ENCODE measurements at places on chromosomes 12 and 14. TPM values are rescaled to one million over a fixed set of nuclear protein-coding genes. Genes with fewer than 3 reads are reported as not detected.

- no peak overlapping the region for H3K27ac ChIP-seq
- DNase-seq = peak; percentile 18
- H3K36me3 ChIP-seq = no peaks in the 10 kb centered on the region
- no peak overlapping the region for H3K4me3 ChIP-seq
- H3K4me1 ChIP-seq = no peaks in the 10 kb centered on the region
Observed at GRCh38 chr12:89566615-89567014, 40.8 kb upstream of the POC1B start.

DNA sequence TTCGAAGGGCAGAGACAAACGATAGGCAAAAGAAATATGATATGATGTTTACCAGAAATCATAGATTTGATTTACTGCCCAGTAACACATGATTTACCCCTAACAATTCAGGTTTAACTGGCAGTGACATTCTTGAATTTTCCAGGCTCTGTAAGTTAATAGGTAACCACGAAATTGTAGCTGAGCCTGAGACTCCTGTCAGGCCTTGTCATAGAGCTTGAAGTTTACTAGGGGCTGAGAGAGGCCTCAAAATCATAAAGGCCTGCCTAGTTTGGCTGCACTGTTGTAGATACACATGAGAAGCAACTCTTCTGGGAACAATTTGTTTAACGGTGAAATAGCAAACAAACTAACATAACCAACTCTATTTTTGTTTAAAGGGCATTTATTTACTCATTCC is 3.3 kb downstream of the ERP27 start:
- H3K4me3 ChIP-seq = no peak overlapping the region
- no peaks in the 10 kb centered on the region for H3K36me3 ChIP-seq
- no peak for DNase-seq
- H3K4me1 ChIP-seq = peaks cover 12% of the 10 kb centered on the region
- no peak overlapping the region for H3K27ac ChIP-seq

- no peak overlapping the region for H3K4me3 ChIP-seq
- H3K36me3 ChIP-seq = no peaks in the 10 kb centered on the region
- no peak overlapping the region for H3K27ac ChIP-seq
- H3K4me1 ChIP-seq = no peaks in the 10 kb centered on the region
- peaks cover 13% of the 10 kb centered on the region for H3K27me3 ChIP-seq
Observed at GRCh38 chr12:76922866-76923265, 44.0 kb upstream of the CSRP2 start.

- no peak overlapping the region for H3K4me3 ChIP-seq
- peaks cover 2% of the 10 kb centered on the region for H3K27me3 ChIP-seq
- no peaks in the 10 kb centered on the region for H3K36me3 ChIP-seq
- no peak for DNase-seq
Observed at GRCh38 chr12:81094718-81095360, 17.0 kb downstream of the ACSS3 start.

- H3K4me3 ChIP-seq = no peak overlapping the region
- H3K4me1 ChIP-seq = no peaks in the 10 kb centered on the region
- no peaks in the 10 kb centered on the region for H3K27me3 ChIP-seq
- no peaks in the 10 kb centered on the region for H3K36me3 ChIP-seq
- H3K27ac ChIP-seq = no peak overlapping the region
Observed at GRCh38 chr12:113537751-113538087, 66.0 kb upstream of the LHX5 start.

GRCh38 chr12:21300632-21301031 is 34.1 kb downstream of the SLCO1A2 start:
- no peak overlapping the region for H3K27ac ChIP-seq
- no peaks in the 10 kb centered on the region for H3K36me3 ChIP-seq
- no peaks in the 10 kb centered on the region for H3K27me3 ChIP-seq
- no peak for DNase-seq
- H3K4me1 ChIP-seq = no peaks in the 10 kb centered on the region

- H3K4me3 ChIP-seq = no peak overlapping the region
- H3K27me3 ChIP-seq = no peaks in the 10 kb centered on the region
- H3K27ac ChIP-seq = no peak overlapping the region
- DNase-seq = no peak
- no peaks in the 10 kb centered on the region for H3K36me3 ChIP-seq
Observed at GRCh38 chr12:102063069-102063468, 1.3 kb upstream of the WASHC3 start.

Gene PROX2
- not detected for total RNA-seq

Gene RD3L
- total RNA-seq = not detected

Gene TAS2R19
- total RNA-seq = 3.1 TPM

Gene HOXC13
- total RNA-seq = not detected

Gene TAS2R20
- total RNA-seq = 2.2 TPM

All from endothelial cell of umbilical vein (primary cell).